ENCODE measurements at places on chromosomes 4 and X.

DNA sequence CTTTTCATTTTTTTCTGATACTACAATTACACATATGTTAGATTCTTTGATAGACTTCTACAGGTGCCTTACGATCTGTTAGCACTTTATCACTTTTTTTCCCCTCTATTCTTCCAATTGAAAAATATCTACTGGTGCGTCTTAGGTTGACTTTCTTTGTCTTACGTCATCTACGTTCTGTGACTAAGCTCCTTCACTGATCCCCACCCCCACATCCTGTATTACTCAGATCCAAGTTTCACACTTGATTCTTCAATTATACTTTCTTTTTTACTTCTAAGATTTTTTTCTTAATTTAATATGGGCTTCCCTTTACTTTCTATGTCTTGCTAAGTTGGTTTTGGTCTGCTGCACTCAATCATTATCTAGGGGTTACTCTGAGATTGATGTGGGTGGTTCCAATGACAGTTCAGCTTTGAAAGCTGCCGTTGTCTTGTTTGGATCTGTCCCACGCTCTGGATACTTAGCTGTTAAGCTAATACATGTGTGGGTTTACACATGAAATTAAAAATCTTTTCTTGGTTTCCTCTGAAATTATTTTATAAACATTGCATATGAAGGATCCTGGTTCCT lies 1321.1 kb downstream of the RAPGEF2 start:
- DNase-seq, result no peak

GRCh38 chr4:10403633-10404445 lies 53.4 kb downstream of the ZNF518B start:
- peak; percentile 7 for DNase-seq

GRCh38 chrX:13102636-13103035 lies 58.2 kb upstream of the FAM9C start:
- no peak for DNase-seq

- no peak for DNase-seq
Measured at GRCh38 chr4:139483000-139483399, 29.1 kb downstream of the RAB33B start.

GRCh38 chr4:170526471-170526870 lies 436.7 kb upstream of the AADAT start:
- no peak for DNase-seq

DNA sequence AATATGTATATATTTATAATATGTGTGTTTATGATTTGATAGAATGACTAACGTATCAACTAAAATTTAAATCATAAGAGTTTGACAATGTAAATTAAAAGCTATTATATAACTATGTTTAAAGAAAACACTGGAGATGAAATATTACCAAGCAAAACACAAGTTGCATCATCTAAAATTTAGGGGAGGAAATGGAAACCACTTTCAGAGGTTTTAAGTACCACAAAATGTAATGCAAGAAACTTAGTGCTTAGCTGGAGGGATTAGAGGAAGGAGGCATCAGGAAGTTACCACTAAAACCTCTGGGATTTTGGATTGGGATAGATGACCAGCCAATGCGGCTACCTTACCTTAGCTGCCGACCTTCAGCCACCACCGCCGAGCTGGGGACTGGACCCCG lies 1192.1 kb upstream of the PRKX start:
- no peak for DNase-seq

DNA sequence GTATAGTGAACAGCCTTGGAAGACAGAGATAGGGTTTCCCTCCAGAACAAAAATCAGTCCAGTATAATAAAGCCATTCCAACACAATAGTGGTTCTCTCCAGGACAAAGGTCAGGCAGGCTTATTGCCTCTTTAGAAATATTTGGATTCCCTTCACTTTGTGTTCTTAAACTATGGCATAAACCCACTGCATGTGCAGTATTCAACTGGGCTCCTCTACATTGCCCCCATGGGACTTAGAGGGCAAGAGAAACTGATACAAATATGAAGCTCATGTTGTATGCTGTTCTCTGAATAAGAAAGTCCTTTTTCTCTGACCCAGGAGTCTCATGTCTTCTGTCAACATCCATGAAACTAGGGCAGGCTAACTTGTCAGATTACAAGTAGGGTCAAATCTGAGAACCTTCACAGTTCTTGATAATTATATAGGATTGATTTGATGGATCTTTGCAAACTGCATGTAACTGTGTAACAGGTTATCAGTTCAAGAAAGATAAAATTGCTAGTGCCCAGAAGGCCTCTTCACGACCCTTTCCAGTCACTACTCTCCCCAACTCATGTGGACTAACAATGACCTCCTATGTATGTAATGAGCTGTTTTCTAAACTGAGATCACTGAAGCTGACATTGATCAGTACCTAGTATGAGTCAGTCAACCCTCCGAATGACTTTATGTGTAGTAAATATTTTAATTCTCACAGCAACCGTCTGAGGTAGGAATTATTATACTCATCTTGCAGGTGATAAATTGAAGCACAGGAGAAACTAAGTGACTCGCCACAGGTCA lies 31.9 kb upstream of the FAM9C start:
- DNase-seq, result no peak

DNA sequence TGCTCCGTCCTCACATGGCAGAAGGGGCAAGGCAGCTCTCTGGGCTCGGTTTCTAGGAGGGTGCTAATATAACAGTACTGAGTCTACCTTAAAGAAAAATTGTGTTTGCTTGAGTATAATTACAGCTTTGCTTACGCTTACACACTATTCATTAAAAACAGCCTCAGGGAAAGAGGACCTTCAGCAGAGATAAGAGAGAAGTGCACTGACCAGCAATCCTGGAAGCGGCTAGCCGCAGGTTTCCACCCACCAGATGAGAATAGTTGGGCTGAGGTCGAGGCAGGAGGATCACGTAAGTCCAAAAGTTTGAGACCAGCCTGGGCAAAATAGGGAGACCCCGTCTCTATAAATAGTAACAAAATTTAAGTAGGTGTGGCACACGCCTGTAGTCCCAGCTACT lies 15.2 kb upstream of the MRFAP1 start:
- DNase-seq, result no peak

- no peak for DNase-seq
Measured at GRCh38 chrX:70754169-70754848, 154.2 kb downstream of the TEX11 start.

- peak; percentile 25 for DNase-seq
Measured at GRCh38 chr4:17544205-17544604, 29.2 kb downstream of the CLRN2 start.

DNA sequence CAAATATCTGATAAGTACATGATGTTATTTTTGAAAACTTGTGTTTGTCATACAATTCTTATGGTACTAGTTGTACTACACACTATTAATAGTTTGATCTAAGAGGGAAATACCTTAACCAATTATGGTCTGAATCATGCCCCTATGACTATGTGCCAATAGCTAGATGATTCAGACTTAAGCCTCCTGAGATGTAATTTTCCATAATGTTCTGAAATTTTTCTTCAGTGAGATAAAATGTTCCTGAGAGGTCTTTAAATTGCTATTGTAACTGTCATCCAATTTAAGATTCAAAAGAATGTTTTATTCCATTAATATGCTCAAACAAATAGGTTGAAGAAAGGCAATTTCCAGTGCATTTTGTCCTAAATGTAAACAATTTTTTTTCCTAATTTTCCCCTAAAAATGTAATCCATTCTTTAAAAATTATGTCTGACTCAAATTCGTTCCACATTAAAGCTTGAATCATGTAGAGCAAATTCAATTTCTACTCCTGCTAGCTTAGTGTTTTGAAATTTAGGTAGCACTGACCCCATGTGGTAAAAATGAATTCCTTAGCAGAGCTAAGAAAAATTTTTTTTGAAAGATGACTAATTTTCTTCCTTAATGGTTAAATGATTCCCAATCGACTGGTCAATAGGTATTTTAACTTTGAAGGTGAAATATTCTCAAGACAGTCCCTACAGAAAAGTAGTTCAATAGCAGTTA lies 49.1 kb downstream of the APOOL start:
- no peak for DNase-seq

DNA sequence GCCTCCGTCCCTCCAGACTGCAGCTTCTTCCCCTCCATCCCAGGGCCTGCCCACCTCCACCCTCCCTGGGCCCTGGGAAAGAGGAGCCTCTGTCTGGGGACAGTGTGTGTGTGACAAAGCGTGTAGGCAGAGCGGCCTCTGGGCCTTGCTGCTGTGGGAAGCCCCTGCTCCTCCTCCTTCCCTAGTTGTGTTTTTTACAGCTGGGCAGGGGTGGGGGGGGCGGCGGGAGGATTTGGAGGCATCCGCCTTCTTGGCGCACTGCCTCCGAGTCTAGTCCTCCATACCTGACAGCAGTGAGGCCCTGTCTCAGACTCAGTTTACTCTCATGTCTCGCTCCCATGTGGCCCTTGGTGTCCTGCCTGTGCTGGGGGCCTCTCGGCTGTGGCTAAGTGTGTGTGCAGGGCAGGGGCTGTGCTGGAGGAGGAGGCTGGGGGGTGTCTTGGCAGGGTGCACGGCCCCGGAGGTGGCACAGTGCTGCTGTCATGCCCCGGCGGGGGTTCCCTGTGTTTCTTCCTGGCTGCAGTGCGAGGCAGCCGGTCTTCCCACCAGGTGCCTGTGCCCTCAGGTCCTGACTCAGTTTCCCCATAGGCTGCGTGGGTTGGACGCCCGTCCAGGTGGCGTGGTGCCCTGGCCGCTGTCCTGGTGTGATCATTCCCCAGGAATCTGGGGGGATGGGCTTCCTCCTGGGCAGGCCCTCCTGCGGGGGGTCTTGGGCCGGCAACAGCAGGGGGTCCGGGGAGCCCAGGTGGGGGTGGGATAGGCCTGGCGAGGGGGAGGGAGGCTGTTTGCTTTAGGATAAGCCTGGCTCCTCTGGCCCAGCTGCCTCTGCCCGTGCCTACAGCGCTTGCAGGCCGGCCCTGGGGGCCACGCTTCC lies 7.0 kb downstream of the FGFRL1 start:
- no peak for DNase-seq

- DNase-seq, result no peak
Measured at GRCh38 chrX:643911-644303, 13.3 kb downstream of the SHOX start.

DNA sequence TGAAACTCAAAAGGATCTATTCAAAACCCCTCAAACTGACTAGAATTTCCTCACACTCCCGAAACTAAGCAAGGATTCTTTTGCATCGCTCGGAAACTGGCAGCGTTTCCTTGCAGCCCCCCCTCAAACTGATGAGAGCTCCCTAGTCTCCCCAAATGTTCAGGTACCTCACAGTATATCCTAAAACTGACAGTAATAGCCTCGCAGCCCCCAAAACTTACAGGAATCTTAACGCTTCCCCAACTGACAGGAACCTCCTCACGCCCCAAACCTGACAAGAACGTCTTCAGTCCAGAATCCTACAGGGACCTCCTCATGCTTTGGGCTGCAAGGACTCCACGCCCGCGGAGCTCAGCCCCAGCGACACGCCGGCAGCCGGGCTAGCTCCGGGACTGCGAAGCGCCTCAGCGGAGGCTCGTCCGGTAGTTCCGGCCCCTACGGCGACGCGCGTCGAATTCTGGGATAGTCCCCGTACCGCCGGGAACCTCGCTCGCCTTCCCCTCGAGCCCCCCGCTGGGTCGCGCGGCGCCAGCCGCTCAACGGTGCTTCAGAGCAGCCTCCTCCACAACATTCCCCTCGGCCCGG lies 640 bp downstream of the PHF8 start:
- no peak for DNase-seq

DNA sequence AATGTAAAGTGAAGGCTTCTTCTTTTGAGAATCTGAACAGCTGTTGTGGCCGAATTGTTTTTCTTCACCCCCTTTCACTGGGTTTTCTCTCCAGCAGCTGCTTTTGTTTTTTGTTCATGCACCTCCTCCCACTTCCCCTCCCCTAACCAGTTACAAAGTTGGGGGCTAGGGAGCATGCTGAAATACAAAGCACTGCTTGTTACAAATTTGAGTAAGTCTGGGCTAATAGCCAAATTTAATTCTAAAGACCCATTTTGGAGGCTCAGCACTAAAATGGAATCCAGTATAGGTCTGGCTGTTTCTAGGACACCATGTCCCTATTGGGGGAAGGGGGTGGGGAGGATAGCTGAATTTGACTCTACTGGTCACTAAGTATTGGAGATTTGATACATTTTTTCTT lies 89.2 kb upstream of the GPM6B start:
- no peak for DNase-seq

DNA sequence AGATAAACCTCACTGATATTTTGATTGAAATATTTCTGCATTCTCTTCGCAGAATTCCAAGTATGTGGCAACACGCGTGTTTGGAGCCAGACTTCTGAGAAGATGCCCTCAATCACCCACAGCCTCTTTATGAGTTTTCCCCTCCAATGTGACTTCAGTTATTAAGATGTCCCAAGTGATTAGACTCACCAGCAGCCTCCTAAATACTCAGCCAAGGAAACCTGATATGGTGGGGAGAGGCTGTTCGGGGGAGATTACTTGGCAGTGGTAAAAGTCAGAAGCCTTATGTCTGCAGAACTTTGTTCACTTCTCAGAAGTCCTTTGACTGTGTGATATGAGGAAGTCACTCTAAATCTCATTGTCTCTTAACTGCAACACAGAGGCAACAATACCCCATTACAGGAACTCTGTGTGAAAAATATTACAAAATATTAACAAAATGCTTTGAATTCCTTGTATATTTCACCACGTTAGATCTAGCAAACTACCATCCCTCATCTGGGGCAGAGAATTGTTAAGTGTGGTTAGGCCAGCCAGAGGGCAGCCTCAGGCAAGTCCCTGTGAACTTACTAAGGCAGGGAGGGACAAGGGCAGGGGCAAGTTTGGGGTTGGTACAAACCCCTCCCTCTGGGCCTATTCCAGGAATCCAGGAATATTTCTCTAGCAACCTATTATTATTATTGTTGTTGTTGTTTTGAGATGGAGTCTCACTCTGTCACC lies 151.4 kb upstream of the USP9X start:
- peak; percentile 60 for DNase-seq

DNA sequence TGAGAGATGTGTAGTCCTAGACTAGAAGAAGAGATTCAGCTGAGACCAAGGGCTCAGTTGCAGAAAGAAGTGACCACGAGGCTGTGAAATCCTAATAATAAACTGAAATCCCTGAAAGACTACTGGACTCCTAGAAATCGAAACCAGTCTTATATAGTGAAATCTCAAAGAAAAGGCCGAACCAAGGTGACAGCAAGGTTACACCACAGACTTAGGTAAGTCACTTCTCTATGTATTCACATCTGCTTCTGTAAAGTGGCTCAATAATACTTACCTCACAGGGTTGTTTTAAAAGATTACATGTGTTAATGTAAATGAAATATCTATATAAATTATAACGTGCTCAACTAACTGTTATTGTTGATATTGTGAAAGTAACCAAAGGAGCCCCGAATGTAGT lies 60.3 kb downstream of the ARSJ start:
- DNase-seq, result no peak

Measured in HAP-1 (cell line).